ENCODE measurements at places on chromosomes 13 and 19. TPM values are rescaled to one million over a fixed set of nuclear protein-coding genes. Genes with fewer than 3 reads are reported as not detected.

DNA sequence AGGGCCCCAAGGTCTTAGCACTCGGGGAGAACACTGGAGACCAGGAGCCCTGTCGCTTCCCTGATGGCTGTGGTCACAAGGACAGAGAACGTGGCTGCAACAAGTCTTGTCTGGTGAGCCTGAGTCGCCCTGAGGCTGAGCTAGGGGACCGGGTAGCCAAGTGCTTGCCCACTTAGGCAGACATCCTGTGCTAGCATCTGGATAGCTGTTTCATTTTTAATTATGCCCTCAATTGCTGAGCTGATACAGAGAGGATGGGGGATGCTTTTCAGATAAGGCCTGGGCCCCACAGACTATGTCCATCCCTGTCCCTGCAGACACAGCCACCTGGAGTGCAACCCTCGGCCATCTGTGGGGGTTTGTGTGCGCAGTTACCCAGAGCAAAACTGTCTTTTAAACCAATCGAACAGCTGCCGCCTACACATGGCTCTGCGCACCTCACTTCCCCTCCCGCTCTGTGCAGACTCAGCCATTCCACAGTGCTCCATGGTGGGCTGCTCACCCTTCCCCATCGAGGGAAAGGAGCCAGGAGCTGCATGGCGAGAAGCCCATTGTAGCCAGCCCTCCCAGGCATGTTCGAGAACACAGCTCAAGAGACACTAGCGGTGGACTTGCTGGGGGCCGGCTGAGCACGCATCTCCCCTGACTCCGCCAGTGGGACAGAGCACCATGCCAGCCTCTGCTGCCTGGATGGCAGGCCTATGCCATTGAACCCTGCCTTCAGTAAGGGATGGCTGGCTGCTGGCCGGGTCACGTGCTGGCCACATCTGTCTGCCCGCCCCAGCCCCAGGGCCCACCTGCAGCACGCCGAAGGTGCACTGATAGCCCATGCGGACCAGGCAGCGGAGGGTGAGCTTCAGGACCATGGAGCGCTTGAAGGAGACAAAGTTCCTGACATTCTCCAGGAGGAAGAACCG is 19.4 kb upstream of the EIF3G start:
- no peak overlapping the region for H3K4me3 ChIP-seq
- no peaks in the 10 kb centered on the region for H3K27me3 ChIP-seq
- H3K36me3 ChIP-seq: peaks cover 92% of the 10 kb centered on the region

DNA sequence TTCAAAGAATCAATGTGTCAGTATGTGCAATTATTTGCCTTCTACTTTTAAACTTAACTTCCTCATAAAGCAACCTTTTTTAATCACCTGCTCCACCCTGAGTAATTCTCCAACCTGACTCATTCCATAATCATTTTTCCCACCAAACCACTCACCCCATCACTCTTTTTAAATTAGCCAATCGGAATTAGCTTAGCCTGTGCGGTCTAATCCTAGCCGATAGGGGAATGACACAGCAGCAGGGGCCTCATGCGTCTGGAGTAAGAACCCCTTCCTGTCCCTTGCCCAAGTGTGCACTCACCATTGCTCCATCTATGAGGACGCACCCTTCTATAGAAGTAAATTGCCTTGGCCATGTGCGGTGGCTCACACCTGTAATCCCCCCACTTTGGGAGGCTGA is 27.4 kb upstream of the ZNF83 start:
- H3K4me3 ChIP-seq: no peak overlapping the region
- H3K36me3 ChIP-seq: peaks cover 23% of the 10 kb centered on the region
- DNase-seq: no peak
- H3K4me1 ChIP-seq: no peaks in the 10 kb centered on the region
- H3K27me3 ChIP-seq: no peaks in the 10 kb centered on the region

GRCh38 chr13:65508338-65508737 is 1721.8 kb downstream of the PCDH9 start:
- H3K27me3 ChIP-seq: no peaks in the 10 kb centered on the region
- no peaks in the 10 kb centered on the region for H3K4me1 ChIP-seq
- no peak for DNase-seq
- no peak overlapping the region for H3K27ac ChIP-seq

Gene PSG2
- not detected for total RNA-seq
